ENCODE measurements at places on chromosomes 13 and 19.

GRCh38 chr13:63093907-63094469, 1678.3 kb upstream of the PCDH20 start:
- DNase-seq, result no peak

- no peak for DNase-seq
Observed at GRCh38 chr13:95181586-95181985, 119.7 kb downstream of the ABCC4 start.

DNA sequence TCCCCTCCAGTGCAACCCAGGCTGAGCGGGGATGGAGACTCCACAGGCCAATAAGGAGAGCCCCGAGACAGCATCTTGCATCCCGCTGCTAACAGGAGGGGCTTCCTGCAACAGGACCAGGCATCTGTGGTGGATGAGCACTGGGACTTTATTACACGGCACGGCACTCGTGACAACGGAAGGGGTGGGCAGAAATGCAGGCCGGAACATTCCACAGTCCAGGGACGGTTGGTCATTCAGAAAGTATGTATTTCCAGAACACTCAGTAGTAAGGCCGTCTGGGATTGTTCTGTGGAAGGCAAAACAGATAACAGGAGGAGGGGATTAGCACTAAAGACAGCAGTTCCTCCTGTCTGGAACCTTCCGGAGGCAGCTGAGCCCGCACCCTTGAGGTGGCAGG, 3.3 kb upstream of the TM6SF2 start:
- no peak for DNase-seq

- no peak for DNase-seq
Observed at GRCh38 chr13:20927596-20928257, 25.2 kb upstream of the XPO4 start.

GRCh38 chr13:87925006-87925405, 253.8 kb downstream of the SLITRK5 start:
- DNase-seq, result no peak

GRCh38 chr19:8180018-8180417, 29.2 kb upstream of the CERS4 start:
- no peak for DNase-seq

DNA sequence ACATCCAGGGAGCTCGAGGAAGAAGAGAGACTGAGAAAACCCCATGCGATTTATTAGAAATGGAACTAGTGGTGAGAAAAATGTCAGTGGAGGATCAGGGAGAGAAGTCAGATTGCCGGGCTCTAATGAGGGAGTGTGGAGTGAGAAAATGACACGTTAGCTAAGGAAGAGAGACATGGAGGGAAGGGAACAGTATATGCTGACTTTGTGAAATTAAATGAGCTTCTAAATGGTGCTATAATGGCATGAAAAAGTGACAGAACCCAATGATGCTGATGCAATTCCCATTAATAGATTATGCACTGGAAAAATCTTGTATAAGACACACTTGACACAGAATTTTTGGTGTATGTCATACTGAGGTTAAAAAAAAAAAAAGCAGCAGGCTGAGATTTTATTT, 112.6 kb downstream of the HSPH1 start:
- DNase-seq, result no peak

DNA sequence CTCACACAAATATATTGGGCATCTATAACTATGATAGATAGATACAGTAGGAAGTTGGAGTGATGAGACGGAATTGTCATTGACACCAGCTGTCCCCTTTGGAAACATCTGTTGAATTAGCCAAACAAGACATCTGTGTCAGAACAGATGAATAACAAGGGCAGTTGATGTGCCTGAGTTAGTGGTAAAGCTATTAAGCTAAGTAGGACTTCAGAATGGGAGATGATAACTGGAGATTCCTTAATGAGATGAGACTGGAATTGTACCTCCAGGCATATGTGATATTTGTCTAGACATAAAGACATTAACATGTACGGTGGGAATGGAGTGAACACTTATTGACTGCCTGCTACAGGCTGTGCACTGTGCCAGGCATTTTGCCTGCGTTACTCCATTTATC, 78.7 kb downstream of the MBNL2 start:
- no peak for DNase-seq

DNA sequence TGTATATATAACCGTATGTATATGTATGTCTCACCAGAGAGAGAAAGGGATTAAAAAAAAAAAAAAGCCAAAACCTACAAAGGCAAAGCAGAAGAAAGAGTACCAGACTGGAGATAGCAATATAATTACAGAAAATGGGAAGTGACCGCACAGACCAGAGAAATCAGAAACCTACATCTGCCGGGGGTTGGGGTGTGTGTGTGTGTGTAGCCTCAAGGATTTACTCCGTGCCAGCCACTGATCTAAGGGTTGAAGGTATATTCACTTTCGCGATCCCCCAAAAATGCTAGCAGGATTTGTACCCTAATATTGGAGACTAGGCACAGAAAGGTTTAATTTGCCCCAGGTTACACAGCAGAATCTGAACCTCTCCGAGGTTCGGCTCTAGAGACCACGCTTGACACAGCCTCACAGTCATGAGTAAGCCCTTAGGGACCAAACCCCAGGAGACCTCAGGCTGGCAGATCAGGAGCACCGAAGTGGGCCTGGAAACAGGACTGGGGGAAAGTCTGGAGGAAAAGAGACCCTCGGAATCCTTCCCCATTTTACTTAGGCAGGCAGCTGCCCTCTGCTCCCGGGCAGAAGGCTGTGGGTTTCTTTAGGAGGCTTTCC, 14.8 kb downstream of the ARL11 start:
- no peak for DNase-seq

- DNase-seq, result no peak
Observed at GRCh38 chr19:48194041-48194843, 23.8 kb downstream of the ZSWIM9 start.

DNA sequence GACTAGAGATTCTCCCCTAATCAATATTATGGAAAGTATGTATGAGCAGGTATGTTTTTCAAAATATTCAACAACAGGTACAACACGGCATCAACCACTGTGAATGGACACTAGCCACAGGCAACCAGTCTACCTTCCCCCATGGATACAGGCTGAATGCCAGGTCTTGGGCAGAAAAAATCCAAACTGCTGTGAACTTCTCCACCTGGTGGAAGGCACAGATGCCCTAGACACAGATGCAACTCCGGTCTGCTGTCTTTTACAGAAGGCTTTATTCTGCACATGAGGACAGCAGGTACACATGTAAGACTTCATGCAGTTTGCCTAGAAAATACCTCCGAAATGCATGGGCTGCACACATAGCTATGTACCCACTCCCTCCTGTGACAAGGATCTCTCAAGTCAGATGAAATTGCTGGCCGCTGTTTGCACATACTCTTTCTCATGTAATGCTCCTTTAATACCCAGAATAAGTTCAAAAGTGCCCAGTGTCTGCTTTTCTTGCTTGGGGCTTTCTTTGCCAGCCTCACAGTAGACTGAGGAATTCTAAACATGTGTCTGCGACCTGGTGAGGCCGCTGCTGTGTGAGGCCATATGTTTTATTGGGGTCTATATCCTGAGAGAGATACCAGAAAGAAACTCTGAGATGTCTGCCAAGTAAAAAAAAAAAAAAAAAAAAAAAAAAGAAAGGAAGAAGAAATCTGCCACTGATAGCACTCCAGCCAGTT, 325.9 kb downstream of the FOXO1 start:
- DNase-seq, result no peak

GRCh38 chr13:112977525-112977924, 8.5 kb downstream of the MCF2L start:
- DNase-seq, result no peak

DNA sequence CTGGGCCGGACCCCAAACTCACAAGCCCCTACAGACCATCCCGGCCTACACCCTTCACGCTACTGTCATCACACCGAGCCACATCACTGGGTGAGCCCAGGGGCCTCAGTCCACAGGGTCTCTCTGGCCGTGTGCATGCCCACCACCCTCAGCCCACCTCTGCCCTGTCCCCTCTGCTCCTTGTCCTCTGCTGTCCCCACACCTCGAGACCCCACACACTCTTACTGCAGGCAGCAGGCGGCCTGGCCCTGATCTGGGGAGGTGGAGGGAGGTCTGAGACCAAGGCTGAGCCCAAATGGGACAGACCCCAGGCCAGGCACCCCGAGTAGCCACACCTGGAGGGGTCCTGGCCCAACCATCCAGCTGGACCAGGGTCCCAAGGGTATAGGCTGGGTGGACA, 35.2 kb downstream of the PEPD start:
- DNase-seq, result no peak

DNA sequence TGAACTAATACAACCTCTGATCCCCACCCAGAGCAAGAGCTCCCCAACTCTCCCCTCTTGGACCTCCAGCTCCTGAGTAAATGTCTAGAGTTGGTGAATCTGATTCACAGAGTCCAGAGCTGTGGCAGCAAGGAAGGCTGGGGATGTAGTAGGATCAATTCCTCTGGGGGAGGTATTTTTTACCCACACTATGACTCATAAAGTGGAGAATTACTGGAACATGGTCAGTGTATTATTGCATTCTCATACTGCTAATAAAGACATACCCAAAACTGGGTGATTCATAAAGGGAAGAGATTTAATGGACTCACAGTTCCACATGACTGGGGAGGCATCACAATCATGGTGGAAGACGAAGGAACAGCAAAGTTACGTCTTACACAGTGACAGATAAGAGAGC, 496.7 kb downstream of the EFNB2 start:
- DNase-seq, result no peak

DNA sequence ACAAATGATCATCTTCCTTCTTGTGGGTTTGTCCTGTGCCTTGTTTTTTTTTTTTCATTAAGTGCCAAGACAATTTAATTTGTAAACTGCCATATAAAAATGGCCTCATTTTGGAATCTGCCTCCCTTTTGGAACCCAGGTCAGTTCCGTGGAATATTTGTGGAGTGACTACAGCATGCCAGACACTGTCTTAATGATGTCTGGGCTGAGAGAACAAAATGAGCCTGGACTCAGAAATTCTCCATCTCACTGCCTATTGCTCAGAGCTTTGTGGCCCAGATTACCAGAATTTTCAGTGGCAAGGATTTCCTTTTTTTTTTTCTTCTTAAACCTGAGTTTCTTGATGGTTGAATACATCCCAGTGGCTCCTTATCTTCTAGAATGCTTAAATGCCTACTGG, 340.6 kb downstream of the ENOX1 start:
- no peak for DNase-seq

DNA sequence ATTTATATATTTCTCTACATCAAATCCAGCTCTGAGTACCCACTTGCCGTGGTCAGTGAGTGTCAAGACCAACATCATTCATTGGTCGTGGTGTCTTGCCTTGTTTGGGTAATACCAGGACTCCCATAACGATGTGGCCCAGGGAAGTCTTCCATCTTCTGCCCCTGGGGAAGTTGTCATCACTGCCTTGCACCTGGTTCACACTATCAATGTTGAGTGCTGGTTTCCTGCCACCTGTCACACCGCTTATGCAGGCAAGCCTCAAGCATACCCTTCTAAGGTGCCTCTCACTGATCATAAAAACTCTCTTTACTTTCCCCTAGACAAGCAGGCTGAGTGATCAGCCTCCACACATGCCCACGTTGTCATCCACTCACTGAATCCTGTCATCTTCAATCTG, 382.4 kb downstream of the KCTD12 start:
- DNase-seq, result no peak

GRCh38 chr13:48214519-48215121, 18.4 kb upstream of the ITM2B start:
- no peak for DNase-seq

DNA sequence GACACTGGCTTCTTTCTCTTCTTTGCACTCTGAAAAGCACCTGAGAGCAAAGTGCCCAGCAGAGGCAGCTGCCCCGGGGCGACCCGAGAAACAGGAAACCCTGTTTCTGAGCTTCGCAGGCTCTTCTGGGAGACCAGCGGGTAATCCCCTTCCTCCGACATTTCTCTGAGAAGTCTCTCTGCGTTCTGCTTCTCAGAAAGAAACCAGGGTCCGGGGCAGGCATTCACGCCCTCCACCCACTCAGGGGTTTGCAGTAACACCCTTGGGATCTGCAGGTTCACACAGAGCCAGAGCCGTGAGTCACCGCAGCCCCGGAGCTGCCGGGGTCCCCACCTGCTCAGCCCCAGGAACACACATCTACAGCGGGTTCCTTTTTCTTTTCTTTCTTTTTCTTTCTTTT, 86.0 kb downstream of the GADD45B start:
- DNase-seq, result no peak

DNA sequence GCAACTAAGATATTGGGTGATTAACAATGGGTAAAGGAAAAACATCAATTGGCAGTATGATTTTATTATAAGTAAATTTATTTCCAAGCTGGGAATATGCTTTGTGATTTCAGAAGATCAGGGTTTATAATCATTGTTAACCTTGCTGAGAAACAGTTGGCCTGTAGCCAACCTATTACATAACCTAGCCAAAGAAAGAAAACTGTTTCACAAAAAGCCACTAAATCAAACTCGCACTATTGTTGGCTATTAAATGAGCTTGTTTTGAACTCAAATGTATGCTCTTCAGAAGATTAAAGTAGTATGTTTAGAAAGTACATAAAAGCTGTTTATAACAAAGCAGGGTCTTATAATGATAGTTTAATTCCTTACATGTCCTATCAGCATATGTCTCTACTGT, 151.7 kb downstream of the LHFPL6 start:
- no peak for DNase-seq

DNA sequence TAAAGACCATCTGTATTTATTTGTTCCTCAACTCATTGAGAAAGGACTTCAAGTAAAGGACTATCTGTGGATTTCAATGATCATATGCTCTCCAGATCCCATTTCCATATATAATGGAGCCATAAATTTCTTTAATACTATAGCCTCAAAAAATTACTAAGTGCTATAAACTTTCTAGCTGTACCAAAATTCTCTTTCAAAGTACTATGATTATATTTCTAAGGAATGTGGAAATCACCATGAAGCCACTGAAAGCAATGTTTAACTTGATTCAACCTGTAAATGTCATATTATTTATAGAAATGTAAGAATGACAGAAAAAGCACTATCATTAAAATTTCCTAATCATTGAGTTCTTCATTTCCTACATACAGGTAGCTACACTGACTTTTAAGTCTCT, 20.7 kb downstream of the TBC1D4 start:
- no peak for DNase-seq

DNA sequence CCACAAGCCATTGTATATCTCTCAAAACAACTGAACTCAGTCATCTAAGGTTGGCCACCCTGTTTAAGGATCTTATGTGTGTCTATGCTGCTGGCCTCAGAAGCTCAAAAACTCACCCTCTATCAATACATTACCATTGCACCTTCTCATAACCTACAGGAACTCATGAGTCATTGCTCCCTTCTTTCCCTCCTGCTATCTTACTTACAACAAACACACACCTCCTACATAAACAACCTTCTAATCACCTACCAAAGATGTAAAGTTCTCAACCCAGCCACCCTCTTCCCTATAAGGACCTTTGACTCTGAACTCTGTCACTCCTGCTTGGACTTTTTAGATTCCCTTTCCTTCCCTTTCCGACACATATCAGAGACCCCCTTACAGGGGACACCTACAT, 13.3 kb upstream of the ZSCAN4 start:
- DNase-seq, result no peak

DNA sequence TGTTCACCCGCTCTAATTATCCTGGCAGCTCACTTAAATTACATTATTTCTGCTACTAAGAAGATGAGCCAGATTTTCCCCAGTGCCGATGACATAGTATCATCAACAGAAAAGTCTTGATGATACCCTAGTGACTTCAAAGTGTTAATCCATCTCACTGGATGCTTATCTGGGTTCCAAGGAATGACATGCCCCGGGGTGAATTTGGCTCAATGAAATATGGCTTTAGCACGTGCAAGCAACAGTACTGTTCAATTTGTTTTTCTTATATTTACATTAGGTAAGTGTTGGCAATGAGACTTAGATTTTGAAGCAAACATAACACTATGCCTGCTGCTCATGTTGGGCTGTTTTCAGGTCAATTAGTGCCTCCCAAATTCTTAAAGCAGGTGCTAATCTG, 548.2 kb upstream of the SLITRK1 start:
- no peak for DNase-seq
